NCI-H526 (cell line): ENCODE measurements at places on chromosomes 16 and 17.

GRCh38 chr17:4142107-4142900 lies 526 bp downstream of the ZZEF1 start:
- DNase-seq, result no peak

DNA sequence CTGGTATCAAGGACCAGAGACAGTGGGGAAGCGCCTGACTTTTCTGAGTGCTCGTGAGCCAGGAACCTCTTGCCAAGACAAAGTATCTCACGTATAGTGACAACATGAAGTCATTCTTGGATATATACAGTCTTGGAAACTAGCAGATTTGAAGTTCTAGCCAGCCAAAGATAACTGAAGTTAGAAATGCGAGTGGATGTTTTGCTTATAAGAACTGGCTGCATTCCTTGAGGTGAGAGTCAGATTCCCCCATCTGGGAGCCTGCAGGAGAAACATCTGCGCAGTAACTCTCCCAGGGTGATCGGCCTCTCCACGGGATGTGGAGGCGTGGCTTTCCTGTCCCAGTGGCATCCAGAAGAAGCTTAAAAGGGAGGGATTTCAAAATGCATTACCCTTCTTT lies 89.8 kb downstream of the SHISA6 start:
- DNase-seq, result no peak

- DNase-seq, result no peak
These were observed 239.8 kb downstream of the CHD9NB start for GRCh38 chr16:52812678-52813556.

DNA sequence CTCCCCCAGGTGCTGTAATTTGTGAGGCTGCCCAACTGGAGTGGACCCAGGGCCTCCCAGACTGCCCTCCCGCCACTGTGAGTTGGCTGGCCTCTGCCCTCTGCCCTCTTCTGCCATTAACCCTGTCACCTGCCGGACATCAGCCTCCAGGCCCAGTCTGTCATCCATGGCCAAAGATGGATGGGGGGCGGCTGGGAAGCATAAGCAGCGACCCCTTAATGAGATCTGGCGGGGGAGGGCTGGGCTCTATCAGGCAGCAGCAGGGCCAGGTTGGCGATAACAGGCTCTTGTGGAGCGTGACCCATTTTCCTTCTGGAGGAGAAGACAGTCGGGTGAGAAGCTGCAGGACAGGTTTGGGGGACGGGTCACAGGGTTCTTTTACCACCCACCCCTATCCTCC lies 25.3 kb downstream of the CDK5RAP3 start:
- no peak for DNase-seq

GRCh38 chr17:4818276-4818675 lies 11.3 kb downstream of the PLD2 start:
- DNase-seq, result no peak

DNA sequence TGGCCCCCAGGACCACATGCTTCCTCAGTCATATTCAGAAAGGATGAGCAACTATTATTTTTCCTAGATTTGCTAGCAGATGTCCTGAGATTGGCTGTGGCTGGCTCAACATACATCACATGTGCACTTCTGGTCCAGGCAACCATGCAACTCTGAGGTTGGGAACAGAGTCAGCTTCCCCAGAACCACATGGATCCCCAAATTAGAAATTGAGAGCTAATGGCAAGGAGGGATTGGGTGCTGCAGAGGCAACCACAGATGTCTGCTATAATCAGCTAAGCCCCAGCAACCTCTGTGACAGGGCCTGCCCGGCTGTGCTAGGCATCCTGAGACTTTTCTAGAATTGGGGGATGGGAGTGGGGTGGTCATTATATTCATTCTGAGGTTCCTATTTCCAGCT lies 33.8 kb upstream of the CLEC18A start:
- no peak for DNase-seq

GRCh38 chr16:20260215-20261009 lies 66.9 kb downstream of the GP2 start:
- DNase-seq, result no peak

DNA sequence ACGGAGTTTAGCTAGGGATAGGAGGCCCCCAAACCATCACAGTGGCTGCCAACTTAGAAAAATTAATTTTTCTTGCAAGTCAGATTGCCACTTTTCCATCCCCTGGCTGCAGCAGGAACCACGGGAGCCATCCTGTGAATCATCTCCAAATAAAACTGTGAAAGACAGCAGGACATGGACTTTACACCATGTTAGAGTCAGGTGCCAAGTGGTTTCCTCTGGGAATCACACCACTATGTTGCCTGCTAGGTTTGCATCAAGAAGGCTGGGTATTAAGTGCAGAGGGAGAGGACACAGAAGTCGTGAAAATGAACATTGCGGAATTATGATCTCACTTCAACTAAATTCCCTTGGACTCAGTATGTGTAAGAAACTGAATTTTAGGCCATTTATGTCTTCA lies 471.3 kb upstream of the GOT2 start:
- no peak for DNase-seq

GRCh38 chr17:41935641-41936040 lies 5.2 kb downstream of the ODAD4 start:
- DNase-seq, result no peak

DNA sequence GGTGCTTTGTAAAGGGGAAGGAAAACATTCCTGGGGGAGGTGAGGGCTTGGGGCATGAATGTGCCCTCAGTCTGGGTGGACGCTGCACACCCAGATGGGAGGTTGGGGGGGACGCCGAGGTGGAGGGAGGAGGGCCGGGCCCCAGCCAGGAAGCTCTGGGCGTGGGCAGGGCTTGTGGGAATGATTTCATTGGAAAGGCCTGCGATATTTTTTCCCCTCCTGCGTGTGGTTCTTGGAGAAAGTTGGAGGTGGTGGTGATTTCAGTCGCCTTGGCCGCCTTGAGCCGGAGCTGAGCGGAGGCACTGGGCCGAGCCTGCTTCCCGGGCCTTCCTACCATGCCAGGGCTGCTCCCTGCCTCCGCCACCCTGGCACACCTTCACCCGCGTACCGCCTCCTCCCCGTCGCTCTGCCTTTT lies 26.4 kb upstream of the CLEC18A start:
- DNase-seq, result no peak

DNA sequence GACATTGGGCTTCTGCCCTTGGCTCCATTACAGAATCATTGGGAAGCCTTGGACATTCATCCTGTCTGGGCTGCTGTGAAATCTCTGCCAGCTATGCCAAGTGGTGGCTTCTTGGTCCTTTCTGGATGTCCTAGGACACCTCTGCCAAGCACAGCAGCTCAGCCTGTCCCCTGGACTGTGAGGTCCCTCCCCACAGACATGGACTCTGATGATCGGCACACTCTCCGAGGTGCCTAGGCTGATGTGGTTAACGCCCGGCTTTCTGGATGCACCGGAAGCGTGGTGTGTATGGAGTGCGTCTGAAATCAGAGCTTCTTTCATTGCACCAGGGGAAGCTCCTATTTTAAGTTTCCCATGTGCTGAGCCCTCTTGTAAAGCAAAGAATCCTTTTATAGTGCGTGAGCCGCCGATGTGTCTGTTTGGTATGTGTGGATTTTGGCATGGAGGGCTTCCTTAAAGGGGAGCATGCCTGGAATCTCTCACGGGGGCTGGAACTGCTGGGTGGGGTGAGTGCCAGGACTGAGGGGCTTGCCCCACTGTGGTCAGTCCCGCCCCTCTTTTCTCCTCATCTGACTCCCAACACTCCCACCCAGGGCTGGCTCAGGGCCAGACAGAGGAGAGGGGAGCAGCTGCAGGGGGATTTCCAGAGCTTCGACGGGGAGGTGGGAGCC lies 7.0 kb upstream of the ARHGAP23 start:
- no peak for DNase-seq

DNA sequence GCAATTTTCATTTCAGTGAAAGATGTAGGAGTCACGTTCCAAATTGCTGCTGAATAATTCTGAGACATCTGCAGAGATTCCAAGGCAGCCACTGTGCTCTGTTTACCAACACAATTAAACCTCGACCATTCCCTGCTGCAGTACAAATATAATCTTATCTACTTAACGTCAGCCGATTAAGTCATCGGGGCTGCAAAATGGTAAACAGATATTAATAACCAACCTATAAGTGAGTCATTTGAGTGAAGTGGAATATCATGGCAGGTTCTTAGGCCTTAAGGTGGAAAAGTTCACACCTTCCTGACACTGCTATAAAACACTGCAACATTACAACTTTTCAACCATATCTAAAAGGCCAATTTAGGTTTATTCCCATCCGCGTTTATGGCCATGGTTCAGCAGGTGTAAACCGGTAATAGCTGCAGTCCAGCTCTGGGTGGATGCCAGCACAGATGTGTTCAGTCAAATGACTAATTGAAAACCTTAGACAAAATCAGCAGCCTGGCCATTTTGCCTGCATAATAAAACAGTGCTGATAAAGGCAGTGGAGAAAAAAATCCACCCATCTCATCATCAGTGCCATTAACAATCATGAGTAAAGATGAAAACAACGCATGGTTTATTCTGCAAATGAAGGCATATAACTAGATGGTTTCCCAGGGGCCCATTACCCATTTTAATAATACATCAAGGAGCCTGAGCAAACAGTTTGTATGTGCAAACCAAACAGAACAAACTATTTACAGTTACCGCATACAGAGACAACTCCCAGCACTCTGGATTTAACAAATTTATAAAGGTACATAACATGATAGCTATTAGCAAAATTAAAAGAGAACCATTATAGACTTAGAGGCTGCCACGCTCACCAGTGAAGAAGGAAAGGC lies 202.9 kb upstream of the IRX3 start:
- no peak for DNase-seq

DNA sequence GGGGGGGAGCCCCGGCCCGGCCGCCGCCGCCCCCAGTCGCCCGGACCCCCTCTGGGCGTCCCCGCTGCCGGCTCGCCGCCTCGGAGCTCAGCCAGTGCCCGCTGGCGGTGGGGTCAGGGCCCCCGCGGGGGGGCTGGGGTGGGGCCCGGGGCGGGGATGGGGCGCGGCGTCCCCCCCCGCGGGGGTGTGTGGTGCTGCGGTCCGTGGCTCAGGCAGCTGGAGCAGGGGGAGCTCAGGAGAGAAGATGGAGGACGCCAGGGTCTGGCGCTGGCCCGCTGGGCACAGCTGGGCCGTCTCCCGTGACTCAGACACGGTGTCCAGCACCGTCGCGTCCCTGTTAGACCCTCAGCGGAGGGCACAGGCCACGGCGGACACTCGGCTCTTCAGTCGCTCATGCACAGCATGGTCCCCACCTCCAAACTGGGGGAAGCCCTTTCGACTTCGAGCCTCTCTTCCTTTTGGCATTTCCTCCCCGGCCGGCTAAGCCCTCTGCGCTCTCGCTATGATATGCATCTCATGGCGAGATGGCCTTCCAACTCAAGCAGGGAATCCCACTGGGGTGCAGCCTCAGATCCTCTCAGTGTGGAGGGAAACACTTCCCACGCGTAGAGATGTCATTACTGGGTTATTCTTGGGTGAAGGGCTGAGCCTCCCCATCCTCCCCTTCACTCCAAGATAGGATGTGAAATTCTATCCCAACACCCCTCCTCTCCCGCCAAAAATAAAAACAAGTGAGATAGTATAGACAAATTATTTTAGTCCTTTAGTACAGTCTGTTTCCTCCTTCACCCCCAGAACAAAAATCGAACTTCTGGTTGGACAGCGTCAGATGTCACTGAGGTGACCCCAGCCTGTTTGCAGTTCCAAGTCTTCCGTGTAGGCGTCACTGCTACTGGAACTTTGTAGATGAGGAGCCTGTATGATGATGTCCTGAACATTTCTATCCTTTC lies 522 bp upstream of the VEZF1 start:
- DNase-seq, result peak; percentile 59

DNA sequence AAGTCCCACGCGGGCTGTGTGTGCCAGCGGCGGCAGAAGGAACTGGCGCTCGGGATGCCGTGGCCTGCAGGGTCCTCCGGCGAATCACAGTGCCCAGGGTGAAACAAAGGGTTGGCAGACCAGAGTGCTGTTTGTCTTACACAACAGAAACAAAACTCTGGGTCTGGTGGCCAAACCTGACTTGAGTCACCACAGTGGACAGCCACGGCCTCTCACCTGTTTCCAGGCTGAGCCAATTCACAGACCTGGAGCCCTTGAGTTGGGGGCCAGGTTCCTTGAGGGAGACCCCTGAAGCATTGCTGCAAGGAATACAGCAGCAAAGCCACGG lies 2.1 kb upstream of the CHMP6 start:
- DNase-seq, result no peak

GRCh38 chr16:55176901-55177300 lies 147.1 kb upstream of the IRX6 start:
- DNase-seq, result no peak

- DNase-seq, result no peak
These were observed 3.2 kb downstream of the MED31 start for GRCh38 chr17:6648181-6648580.
